Activated T-helper 1 cell treated with anti-CD3 and anti-CD28 coated beads, Interleukin-12 subunit alpha, Interleukin-12 subunit beta, Interleukin-2, Interleukin-4 antibody, amounts not matched to agents 30 ng/mL and 10 ng/mL and 1 ng/mL, durations not matched to agents 14 hours and 24 hours and 36 hours (primary cell): ENCODE measurements at places on chromosomes 4 and X. TPM values are rescaled to one million over a fixed set of nuclear protein-coding genes. Genes with fewer than 3 reads are reported as not detected.

The INTS6L gene
- total RNA-seq: 38.3 and 38.7 TPM in 2 replicates

The SYTL4 gene
- total RNA-seq: not detected in 2 replicates

DNA sequence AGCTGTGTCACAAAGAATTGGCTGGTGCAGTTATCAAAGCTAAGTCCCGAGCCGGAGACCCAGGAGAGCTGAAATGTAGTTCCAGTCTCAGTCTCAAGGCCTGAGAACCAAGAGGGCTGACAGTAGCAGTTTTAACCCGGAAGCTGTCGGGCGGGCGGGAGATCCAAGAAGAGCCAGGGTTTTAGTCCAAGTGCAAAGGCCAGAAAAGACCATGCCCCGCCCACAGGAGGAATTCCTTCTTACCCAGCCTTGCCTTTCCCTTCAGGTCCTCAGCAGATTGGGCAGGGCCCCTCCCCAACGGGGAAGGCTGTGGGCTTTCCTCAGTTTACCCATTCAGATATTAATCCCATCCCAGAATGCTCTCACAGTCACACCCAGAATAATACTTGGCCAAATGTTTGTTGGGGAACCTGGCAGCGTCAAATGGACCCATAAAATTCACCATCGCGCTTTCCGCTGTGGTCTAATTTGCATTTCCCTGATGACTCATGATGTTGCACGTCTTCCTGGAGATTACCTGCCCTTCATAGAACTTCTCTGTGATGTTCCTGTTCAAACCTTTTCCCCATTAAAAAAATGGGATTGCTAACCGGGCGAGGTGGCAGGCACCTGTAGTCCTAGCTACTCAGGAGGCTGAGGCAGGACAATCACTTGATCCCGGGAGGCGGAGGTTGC, 16.2 kb downstream of the MAEA start:
- H3K4me3 ChIP-seq: peak overlapping the region; percentile 4
- no peak for DNase-seq
- peaks cover 47% of the 10 kb centered on the region for H3K4me1 ChIP-seq
- peaks cover 19% of the 10 kb centered on the region for H3K36me3 ChIP-seq

GRCh38 chrX:18666614-18667013, 5.3 kb downstream of the RS1 start:
- DNase-seq: no peak
- no peaks in the 10 kb centered on the region for H3K36me3 ChIP-seq
- H3K4me1 ChIP-seq: peaks cover 6% of the 10 kb centered on the region

The PABPC4L gene
- not detected in 2 replicates for total RNA-seq

DNA sequence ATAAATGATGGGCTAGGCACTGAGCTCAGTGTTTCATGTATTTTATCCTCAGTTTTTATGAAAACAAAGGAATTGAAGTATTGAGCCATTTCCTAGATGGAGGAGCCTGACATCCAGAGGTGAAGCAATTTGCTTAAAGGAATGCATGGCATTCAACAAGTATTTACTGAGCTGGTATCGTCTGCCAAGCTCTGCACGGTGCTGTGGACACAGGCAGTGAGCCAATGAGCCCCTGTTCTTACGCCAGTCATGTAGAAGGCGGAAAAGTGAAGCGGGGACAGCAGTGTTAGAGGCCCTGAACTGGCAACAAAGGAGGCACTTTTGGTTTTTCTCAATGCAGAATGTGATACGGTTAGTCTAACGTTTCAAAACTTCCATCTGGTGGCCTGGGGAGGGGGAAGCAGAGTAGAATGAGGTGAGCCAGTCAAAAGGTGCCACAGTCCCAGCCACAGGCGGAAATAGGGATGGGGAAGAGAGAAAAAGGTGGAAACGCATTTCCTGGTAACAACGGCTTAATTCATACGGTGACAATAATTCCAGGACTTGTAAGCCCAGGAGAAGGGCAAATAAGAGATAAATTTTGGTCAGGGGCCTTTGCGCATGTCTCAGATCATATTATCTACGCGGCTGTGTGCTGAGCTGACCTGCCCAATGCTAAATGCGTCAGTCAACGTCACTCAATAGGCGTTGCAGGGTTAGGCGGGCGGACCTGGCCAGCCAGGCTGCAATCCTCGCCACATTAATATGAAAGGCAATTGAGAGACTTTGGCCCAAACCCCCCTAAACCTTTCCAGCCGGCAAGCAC, 133.9 kb downstream of the AFAP1 start:
- DNase-seq: no peak
- H3K36me3 ChIP-seq: peaks cover 11% of the 10 kb centered on the region
- H3K27me3 ChIP-seq: no peaks in the 10 kb centered on the region

DNA sequence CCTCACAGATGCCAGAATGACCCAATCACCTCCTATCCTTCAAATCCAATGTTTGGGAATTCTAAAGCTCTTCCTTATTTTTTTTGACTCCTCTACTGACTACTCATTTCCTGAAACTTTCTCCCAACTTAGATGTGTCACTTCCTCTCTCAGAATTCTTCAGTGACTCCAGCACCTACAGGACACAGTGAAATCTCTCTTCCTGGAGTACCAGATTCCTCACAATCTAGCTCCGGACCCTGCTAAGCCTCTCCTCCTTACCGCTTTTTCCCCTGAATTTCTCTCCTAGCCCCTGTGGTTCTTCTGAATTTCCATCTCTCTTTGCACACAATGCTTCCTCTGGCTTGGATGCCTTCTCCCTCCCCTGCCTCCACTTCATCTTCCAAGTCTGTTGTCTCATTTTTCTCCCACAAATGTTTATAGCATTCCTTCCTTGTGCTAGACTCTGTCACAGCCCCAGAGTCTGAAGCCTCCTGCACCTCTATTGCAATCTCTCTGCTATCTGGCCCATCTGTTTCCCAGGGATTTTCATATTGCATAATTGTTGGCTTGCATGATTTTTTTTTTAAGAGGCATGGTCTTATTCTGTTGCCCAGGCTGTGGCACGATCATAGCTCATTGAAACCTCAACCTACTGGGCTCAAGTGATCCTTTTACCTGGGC, 80.1 kb downstream of the ANAPC4 start:
- H3K4me1 ChIP-seq: no peaks in the 10 kb centered on the region
- no peak for DNase-seq
- no peak overlapping the region for H3K27ac ChIP-seq
- H3K27me3 ChIP-seq: no peaks in the 10 kb centered on the region
- no peak overlapping the region for H3K4me3 ChIP-seq

- H3K4me3 ChIP-seq: no peak overlapping the region
- DNase-seq: no peak
- H3K27ac ChIP-seq: no peak overlapping the region
- H3K4me1 ChIP-seq: no peaks in the 10 kb centered on the region
- H3K27me3 ChIP-seq: peaks cover 13% of the 10 kb centered on the region
These were observed 165.6 kb downstream of the ATP10D start for GRCh38 chr4:47650584-47651130.

- DNase-seq: no peak
- H3K27ac ChIP-seq: peak overlapping the region; percentile 18
- no peak overlapping the region for H3K4me3 ChIP-seq
- H3K4me1 ChIP-seq: peaks cover 60% of the 10 kb centered on the region
- H3K36me3 ChIP-seq: peaks cover 74% of the 10 kb centered on the region
- no peaks in the 10 kb centered on the region for H3K27me3 ChIP-seq
These were observed 5.7 kb downstream of the RPL9 start for GRCh38 chr4:39452860-39453587.

The DTHD1 gene
- 0.86 and 1.0 TPM in 2 replicates for total RNA-seq

GRCh38 chr4:168857009-168857408, 153.0 kb downstream of the CBR4 start:
- H3K27me3 ChIP-seq: no peaks in the 10 kb centered on the region
- H3K4me3 ChIP-seq: no peak overlapping the region
- DNase-seq: no peak
- peaks cover 11% of the 10 kb centered on the region for H3K36me3 ChIP-seq
- H3K4me1 ChIP-seq: peaks cover 23% of the 10 kb centered on the region
- no peak overlapping the region for H3K27ac ChIP-seq

GRCh38 chrX:54785901-54786300, 12.2 kb downstream of the ITIH6 start:
- H3K27ac ChIP-seq: no peak overlapping the region
- no peak overlapping the region for H3K4me3 ChIP-seq
- H3K36me3 ChIP-seq: no peaks in the 10 kb centered on the region
- no peak for DNase-seq
- no peaks in the 10 kb centered on the region for H3K4me1 ChIP-seq
- peaks cover 4% of the 10 kb centered on the region for H3K27me3 ChIP-seq

The GRIA2 gene
- total RNA-seq: not detected in 2 replicates

GRCh38 chr4:67712000-67712625, 11.2 kb upstream of the UBA6 start:
- H3K27me3 ChIP-seq: no peaks in the 10 kb centered on the region
- H3K4me1 ChIP-seq: peaks cover 33% of the 10 kb centered on the region
- H3K36me3 ChIP-seq: peaks cover 35% of the 10 kb centered on the region
- H3K4me3 ChIP-seq: no peak overlapping the region
- no peak overlapping the region for H3K27ac ChIP-seq
- no peak for DNase-seq
